ENCODE measurements at places on chromosomes 5 and 9.

GRCh38 chr5:175501759-175502158 is 23.4 kb downstream of the SFXN1 start:
- DNase-seq, result no peak

- no peak for DNase-seq
Observed at GRCh38 chr9:130444565-130445221, at the start of gene ASS1. Gene ASS1 (plus strand): TSS chr9:130444961. CDS start chr9:130452229, 7,268 bp downstream.

DNA sequence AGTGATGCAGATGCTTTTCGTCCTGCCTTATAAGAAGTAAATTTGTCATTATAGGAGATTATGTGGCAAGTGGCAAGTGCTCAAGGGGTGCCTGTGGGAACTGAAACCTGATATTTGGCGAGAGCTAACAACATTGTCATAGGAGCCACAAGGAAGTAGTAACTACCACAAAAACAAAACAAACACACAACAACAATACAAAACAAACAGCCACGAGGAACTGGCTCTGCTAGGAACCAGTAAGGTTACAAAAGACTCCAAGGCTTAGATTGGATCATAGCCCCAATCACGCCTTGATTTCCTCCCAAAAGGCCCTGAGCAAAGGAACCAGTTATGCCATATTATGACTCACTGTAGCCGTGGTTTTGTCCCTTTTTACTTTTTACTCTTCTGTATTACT is 1045.2 kb downstream of the CDH12 start:
- peak; percentile 58 for DNase-seq

GRCh38 chr9:101333490-101333889 is 51.3 kb downstream of the BAAT start:
- DNase-seq, result no peak

DNA sequence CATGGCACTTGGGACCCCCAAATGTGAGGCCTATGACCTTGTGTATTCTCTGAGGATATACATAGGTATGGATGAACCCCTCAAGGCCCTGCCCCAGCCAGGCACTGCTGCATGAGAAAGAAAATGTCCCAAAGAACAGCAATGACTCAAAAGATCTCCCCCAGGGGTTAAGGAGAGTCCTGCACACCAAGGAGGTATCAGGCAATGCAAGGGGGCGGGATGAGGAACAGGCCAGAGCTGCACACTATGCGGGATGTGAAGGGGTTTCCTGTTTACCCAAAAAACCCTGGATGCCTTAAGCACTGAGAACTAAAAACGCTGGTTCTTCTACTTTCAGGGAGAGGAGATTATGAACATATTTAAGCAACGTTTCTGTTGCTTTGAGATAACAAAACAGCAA is 3.4 kb downstream of the RAPGEF1 start:
- DNase-seq, result no peak

DNA sequence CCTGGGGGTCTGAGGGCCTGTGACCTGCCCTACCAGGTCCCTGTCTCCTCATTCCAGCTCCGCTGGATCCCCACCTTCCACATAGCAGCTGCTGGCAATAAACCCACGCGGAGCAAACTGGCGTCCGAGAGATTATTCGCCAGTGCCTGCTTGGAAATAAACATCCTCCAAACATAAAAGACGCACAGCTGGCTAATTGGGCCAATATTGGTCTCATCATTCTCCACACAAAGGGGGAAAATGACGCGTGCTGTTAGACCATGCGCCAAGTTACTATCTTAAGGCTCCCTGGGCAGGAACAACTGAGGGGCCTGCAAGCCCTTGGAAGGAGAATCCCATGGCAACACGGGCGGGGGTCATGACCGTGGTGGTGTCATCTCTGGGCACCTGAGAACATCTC is 73.3 kb upstream of the SARDH start:
- DNase-seq, result no peak

DNA sequence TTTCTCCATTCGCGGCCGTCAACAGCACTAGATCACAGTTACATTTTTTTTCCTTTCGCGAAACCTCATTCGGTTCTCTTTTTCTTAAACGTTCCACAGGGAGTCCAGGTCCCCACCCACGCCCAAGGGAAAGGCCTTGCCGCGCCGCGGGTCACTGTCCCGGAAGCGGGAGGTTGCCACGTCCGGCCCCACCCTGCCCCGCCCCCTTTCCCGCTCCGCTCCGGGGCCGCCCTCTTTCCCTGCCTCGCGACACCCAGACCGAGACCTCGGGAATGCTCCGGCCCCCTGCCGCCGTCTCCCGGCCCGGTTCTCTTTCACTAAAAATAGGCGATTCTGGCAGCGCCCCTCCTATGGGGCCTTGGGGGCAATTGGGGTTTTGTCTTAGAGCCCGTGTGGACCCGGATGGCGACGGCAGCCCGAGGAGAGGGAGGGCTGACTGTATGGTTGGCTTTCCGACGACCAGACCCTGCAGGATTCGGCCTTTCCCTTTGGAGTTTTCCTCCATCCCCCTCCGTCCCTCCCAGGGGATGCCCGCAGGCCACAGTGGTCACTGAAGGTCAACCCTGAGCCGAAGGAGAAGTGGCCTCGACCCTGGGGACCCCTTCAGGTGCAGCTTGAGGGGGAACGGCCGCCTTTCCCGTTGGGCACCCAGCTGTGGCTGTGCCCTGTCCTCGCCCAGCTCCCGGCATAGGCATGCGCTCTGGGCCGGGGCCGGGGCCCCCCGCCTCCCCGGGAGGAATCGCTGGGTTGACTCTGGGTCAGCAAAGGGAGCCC is 2.8 kb upstream of the RACK1 start:
- peak; percentile 79 for DNase-seq

GRCh38 chr5:87190687-87191086 is 77.0 kb upstream of the RASA1 start:
- DNase-seq, result no peak
